ENCODE measurements at places on chromosomes 11 and 22. TPM values are rescaled to one million over a fixed set of nuclear protein-coding genes. Genes with fewer than 3 reads are reported as not detected.

Gene IGF2
- 8.2 TPM for total RNA-seq

DNA sequence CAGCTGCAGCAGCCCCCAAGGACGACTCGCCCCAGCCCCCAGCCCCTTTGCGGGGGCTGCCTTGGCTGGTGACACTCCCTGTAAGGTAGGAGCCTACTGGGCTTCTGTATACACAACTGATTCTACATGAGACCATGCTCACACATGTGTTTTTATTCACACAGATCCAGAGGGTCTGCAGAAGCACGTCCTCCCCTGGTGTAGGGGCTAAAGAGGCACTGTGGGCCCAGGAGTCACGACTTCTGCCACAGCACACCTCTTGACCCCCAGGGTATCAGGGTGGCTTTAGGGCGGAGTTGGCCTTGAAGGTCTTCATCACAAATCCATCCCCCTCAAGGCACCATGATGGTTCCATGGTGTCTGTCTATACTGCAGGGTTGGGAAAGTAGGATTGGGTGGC, 931.2 kb downstream of the TBC1D22A start:
- no peak for DNase-seq

GRCh38 chr22:31046539-31047226, 34.4 kb upstream of the SMTN start:
- DNase-seq = peak; percentile 21

Gene MEI1
- total RNA-seq = not detected

GRCh38 chr11:131356206-131356605, 14.2 kb upstream of the NTM start:
- no peak for DNase-seq

GRCh38 chr22:35570686-35571194, 30.1 kb downstream of the RASD2 start:
- DNase-seq = no peak

Gene CST6
- not detected for total RNA-seq

DNA sequence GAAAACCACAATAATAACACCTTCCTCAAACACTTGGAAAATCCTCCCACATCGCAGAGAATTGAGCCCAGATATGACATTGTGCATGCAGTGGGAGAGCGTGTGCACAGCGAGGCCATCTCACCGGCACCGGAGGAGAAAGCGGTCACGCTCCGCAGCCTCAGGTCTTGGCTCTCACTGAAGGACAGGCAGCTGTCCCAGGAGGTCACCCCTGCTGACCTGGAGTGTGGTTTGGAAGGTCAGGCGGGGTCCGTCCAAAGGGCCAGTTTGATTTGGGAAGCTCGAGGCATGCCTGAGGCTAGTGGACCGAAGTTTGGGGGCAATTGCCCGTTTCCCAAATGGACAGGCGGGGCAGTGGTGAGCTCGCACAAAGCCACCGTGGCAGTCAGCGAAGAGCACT, 86.7 kb downstream of the KIAA1671 start:
- DNase-seq = no peak

DNA sequence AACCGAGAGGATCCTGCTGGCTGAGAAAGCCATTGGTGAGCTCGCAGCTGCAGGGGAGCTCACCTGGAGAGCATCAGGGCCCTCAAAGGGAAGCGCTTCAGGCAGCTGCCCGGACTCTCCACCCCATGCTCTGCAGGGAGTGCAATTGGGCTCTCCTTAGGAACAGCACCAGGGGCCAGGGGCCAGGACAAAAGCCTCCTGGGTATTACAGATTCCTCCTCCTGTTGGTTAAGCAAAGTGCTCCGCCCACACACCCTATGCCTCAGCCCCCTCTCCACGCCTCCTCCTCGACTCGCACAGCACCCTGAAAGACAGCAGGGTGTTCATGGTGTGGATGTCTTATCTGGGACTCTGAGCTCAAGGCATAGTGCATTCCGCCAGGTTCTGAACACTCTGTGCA, 139.9 kb downstream of the SHANK2 start:
- no peak for DNase-seq

Gene CASP5
- total RNA-seq = 35.5 TPM

DNA sequence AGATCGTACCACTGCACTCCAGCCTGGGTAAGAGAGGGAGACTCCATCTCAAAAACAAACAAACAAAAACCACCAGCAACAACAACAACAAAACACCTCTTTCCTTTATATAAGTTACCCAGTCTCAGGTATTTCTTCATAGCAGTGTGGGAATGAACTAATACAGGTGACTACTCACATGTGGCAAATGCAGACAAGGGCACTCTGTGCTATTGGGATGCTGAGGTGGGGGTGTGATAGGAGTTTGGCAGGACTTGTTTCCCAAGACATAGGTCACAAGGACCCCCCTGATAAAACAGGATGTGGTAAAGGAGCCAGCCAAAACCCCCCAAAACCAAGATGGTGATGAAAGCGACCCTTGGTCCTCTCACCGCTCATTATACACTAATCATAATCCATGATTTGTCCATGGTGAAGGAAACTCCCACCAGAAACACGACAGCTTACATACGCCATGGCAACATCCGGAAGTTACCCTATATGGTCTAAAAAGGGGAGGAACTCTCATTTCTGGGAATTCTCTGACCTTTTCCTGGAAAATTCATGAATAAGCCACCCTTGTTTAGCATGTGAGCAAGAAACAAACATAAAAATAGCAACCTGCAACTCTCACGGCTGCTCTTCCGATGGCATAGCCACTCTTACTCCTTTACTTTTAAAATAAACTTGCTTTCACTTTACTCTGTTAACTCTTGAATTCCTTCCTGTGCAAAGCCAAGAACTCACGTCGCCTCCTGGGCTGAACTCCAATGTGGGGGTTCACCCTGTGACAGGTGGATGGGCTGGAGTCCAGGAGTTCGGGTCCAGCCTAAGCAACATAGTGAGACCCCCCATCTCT, 18.8 kb upstream of the INCENP start:
- DNase-seq = no peak

GRCh38 chr11:15179167-15179566, 64.4 kb downstream of the INSC start:
- no peak for DNase-seq

DNA sequence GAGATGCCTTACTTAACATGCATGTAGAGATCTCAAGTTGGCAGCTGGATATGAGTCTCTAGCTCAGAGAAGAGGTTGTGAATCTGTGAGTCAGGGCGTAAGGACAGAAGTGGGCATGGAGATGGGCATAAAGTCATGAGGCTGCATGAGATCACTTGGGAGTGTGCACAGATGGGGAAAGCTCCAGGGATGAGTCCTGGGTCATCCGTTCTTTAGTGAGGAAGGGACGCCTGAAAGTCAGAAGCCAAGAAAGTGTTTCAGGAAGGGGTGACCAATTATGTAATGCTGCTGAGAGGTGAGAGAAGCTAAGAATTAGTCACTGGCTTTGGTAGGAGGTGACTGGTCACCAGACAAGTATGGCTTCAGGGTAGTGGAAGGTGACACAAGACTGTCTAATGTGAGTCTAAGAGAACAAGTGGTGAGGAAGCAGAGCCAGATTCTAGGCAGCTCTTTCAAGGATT, 6.7 kb downstream of the ACP2 start:
- no peak for DNase-seq

GRCh38 chr11:126335463-126335760, 20.1 kb upstream of the ST3GAL4 start:
- DNase-seq = no peak

Gene RIBC2
- total RNA-seq = not detected

GRCh38 chr11:31529701-31530100, 20.1 kb downstream of the ELP4 start:
- DNase-seq = no peak

Gene POU2AF2
- total RNA-seq = not detected
